ENCODE measurements at places on chromosomes 16 and 17.
A peak's percentile ranks its signal among the peaks of the same experiment; 100 is the strongest.

DNA sequence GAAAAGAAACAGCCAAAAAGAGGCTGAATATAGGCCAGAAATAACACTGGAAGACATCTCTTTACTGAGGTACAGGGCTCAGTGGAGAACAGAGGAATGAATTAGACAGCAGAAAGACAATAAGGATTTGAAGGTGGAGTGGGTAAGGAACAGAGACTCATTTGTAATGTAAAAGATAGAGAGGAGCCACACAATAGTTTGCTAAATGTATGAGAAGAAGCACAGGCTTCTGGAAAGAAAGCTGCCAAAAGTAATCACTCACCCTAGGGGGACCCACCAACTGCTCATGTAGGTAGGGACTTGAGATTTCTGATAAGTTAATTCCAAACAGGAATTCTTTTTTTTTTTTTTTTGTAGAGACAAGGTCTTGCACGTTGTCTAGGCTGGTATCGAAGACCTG lies 186.8 kb downstream of the AATF start:
- DNase-seq, result no peak

GRCh38 chr16:85555719-85556455 lies 57.2 kb upstream of the GSE1 start:
- DNase-seq, result no peak

DNA sequence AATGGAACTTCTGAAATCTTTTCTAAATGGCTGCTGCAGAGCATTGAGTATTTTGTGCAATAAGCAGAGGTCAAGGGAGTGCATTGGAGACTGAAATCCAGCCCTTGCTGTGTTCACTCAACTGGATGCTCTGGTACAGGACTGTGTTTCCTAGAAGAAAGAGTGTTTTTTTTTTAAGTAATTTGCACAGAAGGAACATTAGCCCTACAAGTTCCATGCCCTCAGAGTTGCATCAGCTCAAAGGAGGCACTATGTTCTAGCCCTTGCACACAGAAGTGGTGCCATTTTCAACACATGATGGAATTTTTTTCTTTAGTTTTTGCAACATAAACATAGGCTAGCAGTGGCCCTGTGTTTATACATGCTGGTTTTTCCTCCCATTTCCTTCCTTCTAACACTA lies 144.1 kb upstream of the HLF start:
- no peak for DNase-seq

- peak; percentile 74 for DNase-seq
Observed at GRCh38 chr17:50909765-50910605, 43.8 kb upstream of the TOB1 start.

DNA sequence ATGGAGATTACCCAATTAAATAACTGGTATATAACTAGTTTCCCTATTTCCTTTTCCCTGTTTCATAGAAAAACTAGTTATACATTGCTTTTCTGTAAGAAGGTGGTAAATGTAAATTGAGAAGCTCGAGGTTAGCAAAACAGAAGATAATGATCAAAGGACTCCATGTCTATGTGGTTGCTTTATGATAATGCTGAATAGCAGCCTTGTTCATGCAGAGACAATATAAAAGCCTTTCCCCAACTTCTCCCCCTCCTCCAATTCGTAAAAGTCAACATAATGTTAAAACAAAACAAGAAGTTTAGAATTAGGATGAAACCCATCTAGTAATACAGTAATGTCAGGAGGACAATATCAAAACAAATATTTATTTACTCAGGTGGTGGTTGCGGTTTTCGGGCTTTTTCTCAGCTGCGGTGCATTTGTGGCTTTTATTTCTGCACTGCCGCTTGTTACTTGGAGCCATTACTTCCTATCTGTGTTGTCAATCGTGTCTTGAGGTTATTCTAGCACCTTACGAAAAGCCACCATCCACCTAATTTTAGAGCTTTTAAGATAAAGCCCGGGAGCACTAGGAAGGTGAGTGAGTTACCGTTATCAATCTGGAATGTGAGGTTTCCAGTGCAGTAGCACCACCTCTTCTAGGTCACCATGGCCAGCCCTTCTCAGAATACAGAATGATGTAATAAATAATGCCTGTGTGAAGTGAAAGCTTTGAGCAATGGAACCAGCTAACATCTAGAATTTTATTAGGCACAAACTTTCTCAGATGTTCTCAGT lies 297.5 kb downstream of the CDH13 start:
- no peak for DNase-seq

- no peak for DNase-seq
Observed at GRCh38 chr16:87441886-87442580, 49.9 kb downstream of the MAP1LC3B start.

- no peak for DNase-seq
Observed at GRCh38 chr16:73166441-73166851, 118.5 kb upstream of the ZFHX3 start.

- DNase-seq, result no peak
Observed at GRCh38 chr16:74253161-74253938, 43.3 kb upstream of the PSMD7 start.

DNA sequence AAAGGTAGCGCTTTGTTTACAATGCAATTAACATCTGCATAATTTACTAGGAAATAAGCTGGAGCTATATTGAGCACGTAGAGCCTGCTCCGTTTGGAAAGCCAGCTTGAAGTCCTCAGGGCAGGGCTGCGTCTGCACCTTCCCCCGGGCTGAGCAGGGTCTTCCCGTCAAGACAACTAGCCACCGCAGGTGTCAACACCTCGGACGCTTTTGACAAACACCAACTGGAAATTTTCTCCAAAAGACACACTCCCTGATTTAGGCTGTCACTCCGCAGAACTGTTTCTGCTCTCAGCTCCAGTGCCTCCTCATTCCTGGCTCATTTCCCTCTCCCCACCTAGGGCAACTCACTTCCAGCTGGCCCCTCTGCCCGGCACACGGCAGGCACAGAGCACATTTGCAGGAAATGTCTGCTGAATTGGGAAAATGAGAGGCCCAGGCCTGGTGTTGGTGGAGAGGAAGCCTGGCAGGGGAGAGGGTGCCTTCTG lies 170.3 kb downstream of the MAF start:
- no peak for DNase-seq

DNA sequence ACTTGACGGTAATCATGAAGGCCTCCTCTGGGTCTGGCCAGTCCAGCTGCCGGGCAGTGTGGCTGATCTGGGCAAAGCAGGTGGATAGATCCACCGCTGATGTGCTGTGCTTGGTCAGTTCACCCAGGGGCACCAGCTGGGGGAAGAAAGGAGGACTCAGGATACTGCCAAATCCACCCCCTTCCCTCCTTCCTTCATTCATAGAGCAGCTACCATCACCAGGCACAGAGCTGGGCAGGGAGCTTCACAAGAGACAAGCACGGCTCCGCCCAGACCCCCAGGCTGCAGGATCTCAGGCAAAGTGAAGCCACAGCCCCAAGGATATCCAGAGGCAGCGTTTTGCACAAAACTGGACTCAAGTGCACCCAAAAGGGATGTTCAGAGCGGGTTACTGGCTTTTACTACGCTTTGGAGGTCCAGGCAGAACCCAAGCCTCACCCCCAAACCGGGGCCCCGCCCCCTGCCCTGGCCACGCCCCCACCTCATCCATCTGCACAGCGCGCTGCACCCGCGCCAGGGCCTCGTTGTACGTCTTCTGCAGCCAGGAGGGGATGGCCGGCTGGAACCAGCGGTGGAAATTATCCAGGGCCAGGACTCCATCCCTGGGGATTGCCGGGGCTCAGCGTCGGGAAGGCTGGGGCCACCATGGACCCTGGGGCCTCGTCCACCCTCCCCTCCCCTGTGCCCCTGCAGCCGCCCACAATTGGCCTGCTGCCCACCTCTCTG lies 9.1 kb downstream of the UNC13D start:
- no peak for DNase-seq

DNA sequence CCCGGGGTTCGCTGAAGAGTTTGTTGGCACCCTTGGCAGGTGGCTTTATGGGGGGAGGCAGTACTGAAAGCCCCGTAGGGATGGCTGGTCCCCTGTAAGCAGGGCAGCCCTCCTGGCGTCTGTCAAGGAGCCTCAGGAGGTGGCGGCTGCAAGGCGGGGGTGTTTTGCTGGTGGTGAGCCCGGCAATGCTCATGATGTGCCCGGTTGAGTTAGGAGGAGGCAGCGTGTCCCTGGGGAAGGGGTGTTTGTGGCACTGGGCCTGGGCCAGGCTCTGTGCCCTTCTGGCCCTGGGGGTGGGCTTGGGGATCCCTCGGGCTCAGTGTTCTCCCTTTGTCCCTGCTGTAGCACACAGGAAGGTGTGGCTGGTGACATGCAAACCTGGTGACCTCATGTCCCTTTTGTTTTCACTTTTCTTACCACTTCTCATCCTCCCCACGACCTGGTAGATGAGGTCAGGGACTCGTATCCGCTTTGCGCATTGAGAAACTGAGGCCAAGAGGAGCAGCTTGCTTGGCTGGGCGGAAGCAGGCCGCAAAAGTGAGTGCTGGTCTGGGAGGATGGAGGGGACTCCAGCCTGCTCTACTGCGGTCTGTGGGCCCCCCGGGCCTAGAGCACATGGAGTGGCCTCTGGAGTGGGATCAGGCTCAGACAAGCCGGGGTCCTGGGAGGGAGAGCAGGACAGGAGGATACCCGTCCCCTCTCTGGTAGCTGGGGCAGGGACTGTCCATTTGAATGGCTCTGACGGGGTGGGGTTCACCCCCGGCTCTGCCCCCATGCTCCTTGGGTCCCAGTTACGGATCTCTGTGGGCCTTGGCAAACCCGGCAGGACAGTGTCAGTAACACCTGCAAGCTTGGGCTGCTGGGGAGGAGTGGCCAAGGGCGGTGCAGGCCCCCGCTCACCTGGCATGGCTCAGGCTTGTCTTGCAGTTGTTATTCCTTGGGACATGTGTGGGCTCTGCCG lies 2.2 kb downstream of the SNN start:
- DNase-seq, result no peak

DNA sequence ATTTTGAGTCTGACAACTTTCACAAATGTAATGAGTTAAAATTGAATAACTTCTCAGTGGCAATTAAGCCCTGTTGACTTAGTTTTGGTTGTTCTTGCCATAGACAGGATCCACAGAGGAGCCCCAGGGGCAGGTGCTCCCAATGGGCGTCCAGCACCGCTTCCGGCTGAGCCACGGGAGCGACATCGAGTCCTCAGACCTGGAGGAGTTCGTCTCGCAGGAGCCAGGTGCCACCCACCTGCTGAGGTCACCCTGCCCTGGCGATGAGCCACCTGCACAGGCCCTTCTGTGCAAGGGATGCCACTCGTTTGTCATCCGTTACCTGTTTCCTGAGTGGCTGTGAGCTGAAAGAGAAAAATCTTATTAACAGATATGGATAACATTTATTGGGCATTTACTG lies 10.7 kb downstream of the CCDC40 start:
- DNase-seq, result no peak

DNA sequence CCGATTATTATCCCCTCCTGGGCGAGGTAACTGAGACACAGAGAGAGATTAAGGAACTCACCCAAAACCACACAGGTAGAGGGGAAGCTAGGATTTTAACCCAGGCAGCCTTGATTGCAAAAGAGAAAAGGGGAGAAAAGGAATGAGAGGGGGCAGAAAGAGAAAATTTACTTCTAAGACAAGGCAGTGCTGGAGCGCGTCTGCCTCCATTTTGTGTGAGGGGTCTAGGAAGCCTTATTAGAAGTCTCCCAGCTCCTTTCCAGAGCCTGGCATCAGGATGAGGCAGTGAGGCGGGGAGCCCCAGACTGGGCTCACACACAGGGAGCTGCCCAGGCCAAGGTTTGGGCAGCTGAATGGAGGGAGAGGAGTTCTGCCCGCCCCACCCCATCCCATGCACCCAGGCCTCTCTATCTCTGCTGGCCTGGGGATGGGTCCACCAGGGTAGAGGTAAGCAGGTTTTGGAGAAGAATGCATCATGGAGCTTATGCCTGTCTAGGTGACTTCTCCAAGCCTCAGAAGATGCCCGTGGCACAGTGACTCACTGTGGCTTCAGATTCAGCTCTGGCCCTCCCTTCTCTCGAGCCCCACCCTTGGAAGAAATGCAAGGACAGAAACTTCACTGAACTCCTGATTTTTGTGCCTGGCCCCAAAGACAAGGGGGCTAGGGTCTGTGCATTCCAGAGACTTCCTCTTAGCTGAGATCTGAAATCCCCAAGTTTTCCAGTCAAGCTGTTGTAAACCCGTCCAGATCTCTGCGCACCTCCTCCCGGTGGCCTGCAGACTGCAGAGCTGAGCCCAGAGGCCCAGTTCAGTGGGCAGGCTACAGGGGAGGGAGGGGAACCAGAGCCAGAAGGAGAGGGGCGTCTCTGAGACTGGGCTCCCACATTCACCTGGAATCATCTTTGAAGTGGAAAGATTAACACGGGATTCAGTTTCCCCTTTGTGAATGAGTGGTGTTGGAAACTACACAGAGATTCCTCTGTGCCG lies 95.1 kb upstream of the CDH5 start:
- DNase-seq, result no peak

- DNase-seq, result no peak
Observed at GRCh38 chr16:6019490-6019991, 921.9 kb upstream of the EEF2KMT start.

- DNase-seq, result no peak
Observed at GRCh38 chr17:64015447-64015846, 5.0 kb downstream of the ICAM2 start.

- DNase-seq, result no peak
Observed at GRCh38 chr16:28149011-28149888, 62.5 kb downstream of the XPO6 start.

- no peak for DNase-seq
Observed at GRCh38 chr16:27387724-27388123, 14.2 kb upstream of the IL21R start.

- no peak for DNase-seq
Observed at GRCh38 chr17:73803964-73804435, 159.8 kb upstream of the SDK2 start.

- peak; percentile 40 for DNase-seq
Observed at GRCh38 chr16:22898874-22899348, 84.9 kb downstream of the HS3ST2 start.

DNA sequence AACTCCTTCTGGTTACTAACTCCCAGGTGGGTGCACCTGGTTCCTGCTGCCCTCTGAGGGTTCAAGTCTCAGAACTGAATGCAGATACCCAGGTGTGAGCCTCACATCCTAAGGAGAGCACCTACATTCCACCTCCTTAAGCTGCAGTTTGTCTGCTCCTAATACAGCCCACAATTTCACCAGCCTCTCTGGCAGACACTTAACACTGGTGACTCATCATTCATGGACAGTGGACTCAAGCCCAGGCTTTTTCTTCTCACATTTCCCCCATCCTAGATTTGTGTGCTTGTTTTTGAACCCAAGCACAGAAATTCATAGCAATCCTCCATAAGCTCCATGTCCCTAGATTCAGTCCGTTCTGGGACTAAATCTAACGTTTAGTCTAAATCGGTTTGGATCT lies 7.0 kb upstream of the MAF start:
- no peak for DNase-seq

- DNase-seq, result no peak
Observed at GRCh38 chr16:9370061-9370491, 278.6 kb downstream of the HAPSTR1 start.

- peak; percentile 35 for DNase-seq
Observed at GRCh38 chr17:78414178-78415162, 36.0 kb downstream of the PGS1 start.
